Stimulated activated CD4-positive, alpha-beta T cell treated with anti-CD3 and anti-CD28 coated beads, Interleukin-1b, Interleukin-23, amount 100 ng/mL, for 4 hours (primary cell): ENCODE measurements at places on chromosomes 6 and 20.
A peak's percentile ranks its signal among the peaks of the same experiment; 100 is the strongest.

GRCh38 chr6:101760843-101761621, 367.5 kb downstream of the GRIK2 start:
- no peak for DNase-seq

GRCh38 chr6:144320741-144321140, 35.6 kb downstream of the UTRN start:
- DNase-seq: no peak

DNA sequence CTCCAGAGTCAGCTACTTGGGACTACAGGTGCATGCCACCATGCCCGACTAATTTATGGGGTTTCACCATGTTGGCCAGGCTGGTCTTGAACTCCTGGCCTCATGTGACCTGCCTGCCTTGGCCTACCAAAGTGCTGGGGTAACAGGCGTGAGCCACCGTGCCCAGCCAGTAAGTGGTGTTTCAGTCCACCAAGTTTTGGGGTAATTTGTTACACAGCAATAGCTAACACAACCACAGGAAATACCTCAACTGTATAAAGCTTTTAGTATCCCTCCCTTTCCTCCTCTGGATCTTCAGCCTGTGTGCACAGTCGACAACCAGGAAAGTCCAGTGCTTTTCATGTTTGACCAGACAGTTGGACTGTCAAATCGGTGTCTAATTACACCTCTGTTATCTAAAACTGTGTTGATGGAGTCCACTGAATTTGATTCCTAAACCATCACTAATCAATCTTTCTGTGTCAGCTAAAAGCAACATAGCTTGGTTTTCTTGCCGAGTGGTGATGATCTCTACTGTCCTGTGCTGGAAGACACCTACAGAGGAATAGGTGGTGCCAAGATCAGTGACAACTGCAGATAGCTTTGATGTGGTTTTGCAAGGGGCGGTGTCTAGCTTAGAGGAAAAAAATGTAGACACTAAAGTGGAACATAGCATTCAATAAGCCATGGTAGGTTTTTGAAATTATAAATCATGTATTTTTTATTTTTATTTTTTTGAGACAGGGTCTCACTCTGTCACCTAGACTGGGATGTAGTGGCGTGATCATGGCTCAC, 22.2 kb upstream of the ZBTB2 start:
- DNase-seq: no peak

- DNase-seq: no peak
These were observed 38.1 kb downstream of the BICRAL start for GRCh38 chr6:42819803-42820511.

DNA sequence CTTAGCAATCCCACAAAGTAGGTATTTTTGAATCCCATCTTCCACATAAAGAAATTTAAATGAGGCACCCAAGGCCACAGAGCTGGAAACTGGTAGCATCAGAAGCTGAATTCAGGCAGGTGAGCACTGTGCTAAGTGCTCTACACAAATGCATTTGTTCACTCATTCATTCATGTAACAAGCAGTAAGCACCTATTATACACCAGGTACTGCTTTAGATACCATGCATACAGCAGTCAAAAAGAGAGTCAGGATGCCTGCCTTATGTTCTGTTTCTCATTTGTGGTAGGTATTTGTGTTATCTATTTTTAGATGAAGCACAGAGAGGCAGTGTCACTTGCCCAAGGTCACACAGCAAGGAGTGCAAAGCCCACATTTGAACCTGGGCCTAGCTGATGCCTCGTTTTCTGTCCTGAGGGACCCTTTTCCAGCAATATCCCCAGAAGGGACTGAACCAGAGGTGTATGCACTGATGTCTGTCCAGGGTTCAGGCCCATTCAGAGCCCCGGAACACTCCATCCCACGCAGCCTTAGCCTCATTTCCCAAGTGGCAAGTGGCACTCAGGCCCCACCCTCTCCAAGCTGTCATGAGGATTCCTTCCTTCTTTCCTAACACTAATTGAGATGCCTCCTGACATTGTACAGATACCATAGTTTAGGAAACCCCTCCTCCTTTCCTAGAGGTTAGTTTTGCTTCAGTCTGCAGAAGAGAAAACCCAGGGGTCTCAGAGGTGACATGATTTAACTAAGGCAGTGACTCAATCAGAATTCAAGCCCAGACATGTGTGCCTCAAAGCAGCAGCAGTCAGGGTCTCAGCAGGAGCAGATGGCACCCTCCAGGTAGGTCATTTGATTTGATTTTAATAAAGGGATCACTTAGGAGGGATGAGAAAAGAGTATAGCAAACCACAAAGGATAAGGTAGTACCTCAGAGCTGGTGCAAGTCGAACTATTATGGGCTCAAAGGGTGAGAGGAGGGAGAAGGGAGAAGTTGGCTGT, 61.2 kb upstream of the SIRPA start:
- DNase-seq: no peak

GRCh38 chr6:2247664-2248063, 2.3 kb upstream of the GMDS start:
- no peak for DNase-seq

- no peak for DNase-seq
These were observed 48.2 kb downstream of the JAG1 start for GRCh38 chr20:10625641-10626040.

GRCh38 chr6:111734068-111735061, 128.7 kb upstream of the TRAF3IP2 start:
- no peak for DNase-seq

DNA sequence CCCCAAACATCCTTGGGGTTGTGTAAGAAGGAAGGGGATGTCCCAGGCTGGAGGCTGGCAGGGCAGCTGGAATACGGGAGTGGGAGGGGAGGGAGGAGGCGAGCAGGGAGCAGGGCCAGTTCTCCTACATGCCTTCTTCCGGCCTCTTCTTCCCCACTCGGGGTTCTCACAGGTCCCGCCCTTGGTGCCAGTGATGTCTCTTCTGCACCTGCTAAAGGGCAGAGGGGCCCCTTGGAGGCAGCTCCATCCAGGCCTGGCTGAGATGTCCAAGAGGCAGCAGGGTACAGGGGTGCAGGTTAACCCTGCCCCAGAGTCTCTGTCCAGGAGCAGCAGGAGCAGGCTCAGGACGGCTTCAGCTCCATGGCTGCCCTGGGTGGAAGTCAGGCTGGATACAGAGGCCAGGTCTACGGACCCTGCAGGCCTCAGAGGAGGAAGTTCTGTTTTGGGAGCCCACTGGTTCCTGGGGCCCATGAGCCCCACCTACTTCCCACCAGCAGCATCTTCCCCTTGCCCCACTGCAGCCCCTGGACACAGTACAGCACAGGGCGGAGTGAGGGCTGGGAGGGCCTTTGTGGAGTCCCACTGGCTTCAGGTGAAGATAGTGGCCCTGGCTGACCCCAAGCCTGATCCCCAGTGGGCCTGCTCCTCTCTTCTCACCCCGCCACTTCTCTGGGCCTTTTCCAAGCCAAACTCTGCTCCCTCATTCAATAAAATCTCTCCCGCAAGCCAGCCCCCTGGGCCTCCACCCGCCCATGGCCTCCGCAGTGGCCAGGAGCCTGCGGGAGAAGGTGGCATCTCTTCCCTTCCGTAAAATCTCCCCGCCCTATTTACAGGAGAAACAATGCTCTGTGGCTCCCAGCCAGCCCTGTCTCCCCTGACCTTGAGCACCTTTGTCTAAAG, 60.4 kb downstream of the YTHDF1 start:
- no peak for DNase-seq

DNA sequence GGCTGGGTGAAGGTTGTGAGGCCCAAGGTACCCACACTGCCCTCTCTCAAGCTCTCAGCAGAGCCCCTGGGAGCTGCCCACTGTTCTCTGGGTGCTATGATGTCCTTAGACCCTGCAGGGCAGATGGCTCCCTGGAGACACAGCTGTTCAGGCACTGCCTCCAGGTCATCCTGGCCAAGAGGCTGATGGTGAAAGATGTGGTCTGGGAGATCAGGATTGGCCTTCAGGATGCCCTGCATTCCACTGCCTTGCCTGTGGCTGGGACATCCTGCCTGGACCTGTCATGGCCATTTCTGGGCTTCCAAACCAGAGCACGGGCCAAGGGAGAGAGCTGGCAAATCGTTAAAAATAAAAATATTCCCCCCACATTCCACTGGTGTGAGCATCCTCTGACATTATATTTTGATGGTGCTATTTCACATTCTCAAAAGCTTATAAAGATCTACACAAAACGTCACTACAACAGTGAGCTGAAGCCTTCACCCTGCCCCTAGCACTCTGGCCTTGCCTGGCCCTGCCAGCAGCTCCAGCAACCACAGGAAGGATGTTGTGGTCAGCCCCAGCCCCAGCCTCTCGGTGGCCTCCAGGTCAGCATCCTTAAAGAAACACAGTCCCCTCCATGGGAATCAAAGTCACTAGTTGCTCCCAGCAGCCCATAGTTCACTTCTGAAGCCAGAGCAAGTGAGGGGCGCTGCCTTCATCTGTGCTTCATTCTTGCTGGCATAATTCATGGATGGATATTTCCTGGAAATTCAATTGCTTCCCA, 13.5 kb upstream of the KCNK16 start:
- DNase-seq: no peak

DNA sequence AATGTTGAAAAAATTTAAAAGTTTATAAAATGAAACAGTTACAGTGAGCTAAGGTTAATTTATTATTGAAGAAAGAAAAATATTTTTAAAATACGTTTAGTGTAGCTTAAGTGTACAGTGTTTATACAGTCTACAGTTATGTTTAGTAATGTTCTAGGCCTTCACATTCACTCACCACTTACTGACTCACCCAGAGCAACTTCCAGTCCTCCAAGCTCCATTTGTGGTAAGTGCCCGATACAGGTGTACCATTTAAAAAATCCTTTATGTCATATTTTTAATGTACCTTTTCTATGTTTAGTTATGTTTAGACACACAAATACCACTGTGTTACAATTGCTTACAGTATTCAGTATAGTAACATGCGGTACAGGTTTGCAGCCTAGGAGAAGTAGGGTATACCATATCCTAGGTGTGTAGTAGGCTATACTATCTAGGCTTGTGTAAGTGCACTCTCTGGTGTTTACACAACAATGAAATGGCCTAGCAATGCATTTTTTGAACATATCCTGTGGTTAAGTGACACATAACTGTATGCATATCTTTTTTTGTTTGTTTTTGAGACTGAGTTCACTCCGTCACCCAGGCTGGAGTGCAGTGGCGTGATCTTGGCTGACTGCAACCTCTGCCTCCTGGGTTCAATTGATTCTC, 26.3 kb downstream of the FLRT3 start:
- no peak for DNase-seq

GRCh38 chr20:12311094-12311865, 393.6 kb downstream of the BTBD3 start:
- no peak for DNase-seq

- DNase-seq: no peak
These were observed 8.6 kb upstream of the SLC4A11 start for GRCh38 chr20:3247638-3248037.

DNA sequence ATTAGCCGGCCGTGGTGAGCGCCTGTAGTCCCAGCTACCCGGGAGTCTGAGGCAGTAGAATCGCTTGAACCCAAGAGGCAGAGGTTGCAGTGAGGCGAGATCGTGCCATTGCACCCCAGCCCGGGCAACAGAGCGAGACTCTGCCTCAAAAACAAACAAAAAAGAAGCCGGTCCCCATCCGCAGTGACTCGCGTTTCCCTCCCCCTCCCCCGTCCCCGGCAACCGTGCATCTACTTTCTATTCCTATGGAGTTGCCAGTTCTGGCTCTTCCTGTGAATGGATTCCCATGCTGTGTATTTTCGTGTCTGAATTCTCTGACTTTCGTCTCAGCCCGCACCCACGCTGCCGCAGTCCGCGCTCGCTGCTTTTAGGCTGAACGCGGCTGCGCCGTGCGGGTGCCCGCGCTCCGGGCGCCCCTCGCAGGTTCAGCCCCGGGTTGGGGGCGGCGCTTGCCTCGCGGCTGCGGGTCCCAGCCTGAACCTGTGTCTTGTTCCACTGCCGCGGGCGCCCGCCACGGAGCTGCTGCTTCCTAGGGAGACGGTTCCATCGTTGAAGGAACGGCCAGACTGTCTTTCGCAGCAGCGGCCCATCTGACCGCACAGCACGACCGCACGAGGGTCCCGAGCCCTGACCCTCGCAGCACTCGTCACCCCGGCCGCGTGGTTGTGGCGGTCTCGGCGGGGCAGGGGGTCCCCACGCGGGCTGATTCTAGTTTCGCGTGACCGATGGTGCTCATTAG, 1.1 kb upstream of the MRGBP start:
- peak; percentile 52 for DNase-seq

GRCh38 chr6:102907181-102907580, 1513.7 kb downstream of the GRIK2 start:
- DNase-seq: no peak
